ENCODE measurements at places on chromosomes 4 and X.

DNA sequence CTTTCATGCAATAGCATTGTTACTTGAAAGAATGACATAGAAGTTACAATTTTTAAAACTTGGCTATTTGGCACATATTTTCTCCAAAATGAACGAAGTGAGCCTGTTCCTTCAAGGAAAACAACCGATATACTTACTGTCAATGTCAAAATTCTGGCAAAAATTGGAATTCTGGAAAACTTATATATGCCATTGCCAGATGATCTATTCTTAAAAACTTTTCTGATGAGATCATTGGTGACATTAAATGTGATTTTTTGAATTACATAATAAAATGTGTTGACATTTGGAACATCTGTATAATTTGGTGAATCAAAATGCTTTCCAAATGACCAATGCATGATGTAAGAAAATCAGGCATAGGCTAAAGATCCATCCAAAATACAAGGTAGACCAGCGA is 209.0 kb downstream of the SCFD2 start:
- DNase-seq: no peak

GRCh38 chr4:10974371-10974770 is 289.8 kb upstream of the CLNK start:
- no peak for DNase-seq

- no peak for DNase-seq
Measured at GRCh38 chrX:30965767-30966166, 76.7 kb upstream of the TAB3 start.

DNA sequence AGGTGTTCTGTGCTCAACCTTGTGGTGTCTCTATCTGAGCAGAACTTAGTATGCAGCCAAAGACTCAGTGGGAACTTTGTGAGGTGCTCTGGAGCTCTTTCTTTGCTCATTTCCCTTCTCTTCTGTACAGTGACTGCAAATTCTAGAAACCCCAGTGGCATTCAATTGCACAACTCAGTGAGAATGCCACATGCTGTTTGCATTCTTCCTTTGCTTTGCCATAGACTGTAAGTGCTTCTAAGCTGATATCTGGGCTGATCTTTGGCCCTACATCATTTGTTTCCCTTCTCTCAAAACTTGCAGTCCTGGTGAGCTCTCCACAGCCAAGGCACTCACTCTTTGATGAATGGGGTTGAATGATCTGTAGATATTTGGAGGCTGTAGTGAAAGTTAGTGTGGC is 7.0 kb downstream of the PNMA3 start:
- no peak for DNase-seq

GRCh38 chr4:169253113-169253671 is 17.6 kb downstream of the SH3RF1 start:
- no peak for DNase-seq

GRCh38 chr4:72031868-72032608 is at the start of gene NPFFR2:
TSS of gene NPFFR2 (plus strand) at chr4:72032000. CDS start at chr4:72128592, 96,592 bp downstream.
- peak; percentile 53 for DNase-seq

DNA sequence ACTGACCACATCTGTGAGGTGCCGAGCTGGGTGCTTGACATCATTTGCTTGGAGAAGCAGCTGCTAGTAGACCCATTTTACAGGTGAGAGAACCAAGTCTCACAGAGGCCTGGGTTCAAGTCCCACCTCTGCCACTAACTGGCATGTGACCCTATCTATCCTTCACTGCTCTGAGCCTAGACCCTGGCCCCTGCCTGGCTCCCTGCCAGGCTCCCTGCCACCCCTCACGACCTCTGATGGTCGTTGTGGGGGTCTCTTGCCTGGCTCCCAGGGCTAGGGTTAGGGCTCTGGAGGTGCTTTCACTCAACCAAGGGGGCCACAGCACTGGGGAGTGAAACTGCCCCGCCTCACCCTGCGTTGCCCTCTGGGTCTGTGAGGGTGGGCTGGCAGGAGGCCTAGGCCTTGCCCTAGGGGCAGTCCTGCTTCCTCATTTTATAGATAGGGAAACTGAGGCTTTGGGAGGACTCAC is 7.2 kb upstream of the ADD1 start:
- DNase-seq: no peak

DNA sequence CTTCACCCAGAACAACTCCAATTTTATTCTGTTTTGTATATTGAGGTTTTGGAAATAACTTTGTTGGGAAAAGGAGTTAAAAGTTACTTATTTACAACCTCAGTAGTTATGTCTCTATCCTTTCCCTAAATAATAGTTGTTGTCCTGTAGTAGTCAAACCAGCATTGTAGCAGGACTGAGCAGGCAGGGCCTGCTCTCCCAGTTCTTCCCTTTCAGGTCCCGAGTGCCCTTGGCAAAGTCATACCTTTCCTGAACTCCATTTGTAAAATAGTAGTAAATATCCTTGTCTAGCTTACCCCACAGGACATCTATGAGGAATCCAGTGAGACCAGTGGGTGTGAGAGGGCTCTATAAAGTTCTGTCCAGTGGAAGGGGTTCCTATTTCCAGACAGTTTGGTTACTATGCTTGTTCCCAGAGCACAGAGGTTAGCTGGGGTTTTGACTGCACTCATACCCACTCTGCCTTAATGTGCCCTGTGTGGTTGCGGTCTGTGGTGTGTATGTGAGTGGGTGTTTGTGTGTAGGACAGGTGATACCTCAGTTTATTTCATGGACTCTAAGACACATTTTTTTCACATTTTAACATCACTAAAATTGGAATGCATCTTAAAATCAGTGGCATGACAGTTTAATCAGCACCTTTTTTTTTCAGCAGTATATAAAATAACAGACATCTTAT is 136.3 kb downstream of the AMMECR1 start:
- DNase-seq: no peak

GRCh38 chr4:186304866-186305505 is 39.0 kb downstream of the F11 start:
- DNase-seq: no peak

GRCh38 chr4:102007959-102008425 is 217.5 kb downstream of the BANK1 start:
- no peak for DNase-seq

DNA sequence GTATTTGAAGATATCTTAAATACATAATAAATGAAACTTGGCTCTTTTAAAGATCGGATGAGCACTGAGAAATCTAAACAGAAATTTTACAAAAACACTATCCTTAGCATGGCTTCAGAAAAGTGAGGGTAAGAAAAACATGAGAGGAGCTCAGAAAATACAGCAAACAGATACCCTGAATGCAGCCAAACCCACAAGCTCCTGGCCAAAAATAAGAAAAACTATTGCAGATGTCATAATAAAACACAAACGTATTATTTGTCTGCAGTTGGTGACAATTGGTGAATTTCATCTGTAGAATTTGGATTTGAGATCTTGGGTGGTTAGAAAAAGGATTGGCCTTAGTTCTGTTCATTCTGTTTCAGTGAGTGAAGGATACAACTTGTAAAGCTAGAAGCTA is 603.9 kb downstream of the INPP4B start:
- no peak for DNase-seq

GRCh38 chr4:38774181-38774955 is 8.4 kb downstream of the TLR10 start:
- no peak for DNase-seq

- no peak for DNase-seq
Measured at GRCh38 chr4:3792813-3793212, 26.6 kb downstream of the ADRA2C start.

GRCh38 chr4:11954093-11954492 is 525.4 kb upstream of the HS3ST1 start:
- no peak for DNase-seq

GRCh38 chr4:127501103-127501502 is 131.7 kb upstream of the INTU start:
- peak; percentile 23 for DNase-seq

DNA sequence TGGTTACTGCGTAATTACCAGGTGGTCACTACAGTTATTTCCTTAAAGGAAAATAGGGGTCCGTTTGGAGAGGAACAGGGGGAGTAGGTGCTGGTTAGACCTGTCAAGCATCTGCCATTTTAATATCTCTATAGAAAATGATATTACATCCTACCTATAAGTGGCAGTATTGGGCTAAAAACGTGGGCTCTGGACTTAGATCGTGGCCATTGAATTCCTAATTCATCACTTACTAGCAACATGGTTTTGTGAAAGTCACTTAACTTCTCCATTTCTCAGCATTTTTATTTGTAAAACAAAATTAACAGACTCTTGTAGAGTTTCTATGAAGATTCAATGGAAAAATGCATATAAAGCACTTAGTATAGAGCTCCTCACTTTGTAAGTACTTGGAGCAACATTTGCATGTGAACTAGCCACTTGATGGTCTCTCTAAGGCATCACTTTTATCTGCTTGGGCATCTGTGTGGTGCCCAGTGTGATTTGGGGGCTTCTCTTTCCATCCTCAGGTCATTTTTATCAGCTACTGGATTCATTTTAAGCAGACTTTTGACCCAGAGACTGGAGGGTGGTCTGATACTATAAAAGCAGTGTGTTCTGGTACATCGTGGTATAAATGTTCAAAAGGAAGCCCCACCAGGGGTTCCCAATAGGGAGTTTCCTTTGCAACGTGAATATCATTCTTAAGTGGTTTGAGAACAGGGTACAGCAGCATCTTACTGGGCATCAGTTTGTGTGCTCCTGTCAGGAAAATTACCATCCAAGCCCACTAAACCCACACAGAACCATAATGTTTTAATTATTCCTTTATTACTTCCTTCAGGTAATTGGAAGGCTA is 42.7 kb upstream of the RASSF6 start:
- DNase-seq: no peak

GRCh38 chr4:112942077-112942476 is 107.4 kb upstream of the ANK2 start:
- no peak for DNase-seq

- no peak for DNase-seq
Measured at GRCh38 chr4:19832411-19832810, 419.3 kb upstream of the SLIT2 start.

DNA sequence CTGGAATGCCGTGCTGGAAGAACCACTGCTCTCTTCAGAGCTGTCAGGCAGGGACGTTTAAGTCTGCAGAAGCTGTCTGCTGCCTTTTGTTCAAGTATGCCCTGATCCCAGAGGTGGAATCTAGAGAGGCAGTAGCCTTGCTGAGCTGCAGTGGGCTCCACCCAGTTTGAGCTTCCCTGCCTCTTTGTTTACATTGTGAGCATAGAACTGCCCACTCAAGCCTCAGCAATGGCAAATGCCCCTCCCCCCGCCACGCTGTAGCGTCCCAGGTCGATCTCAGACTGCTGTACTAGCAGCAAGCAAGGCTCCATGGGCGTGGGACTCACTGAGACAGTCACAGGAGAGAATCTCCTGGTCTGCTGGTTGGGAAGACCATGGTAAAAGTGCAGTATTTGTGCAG is 34.8 kb upstream of the MUC7 start:
- DNase-seq: no peak

- no peak for DNase-seq
Measured at GRCh38 chr4:126216611-126217010, 901.9 kb downstream of the FAT4 start.

DNA sequence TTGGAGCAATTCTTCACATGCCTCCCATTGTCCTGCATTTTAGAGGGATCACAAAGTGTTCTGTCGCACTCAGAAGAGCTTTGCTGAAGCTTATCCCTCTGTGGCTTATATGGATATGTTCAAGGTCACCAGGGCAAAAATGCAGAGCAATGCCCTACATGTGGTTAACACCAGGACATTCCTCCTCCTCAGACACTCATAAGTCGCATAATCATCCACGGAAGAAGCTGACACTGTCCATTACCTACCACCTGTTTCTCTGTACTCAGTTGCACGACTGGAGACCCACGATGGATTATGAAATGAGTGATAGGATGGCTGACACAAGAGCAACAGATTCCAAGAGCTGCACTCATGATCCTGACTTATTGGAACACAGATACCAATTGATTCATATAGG is 68.7 kb upstream of the PRDX4 start:
- no peak for DNase-seq

- DNase-seq: no peak
Measured at GRCh38 chr4:24519649-24520048, 64.7 kb downstream of the DHX15 start.

- DNase-seq: no peak
Measured at GRCh38 chr4:107736037-107736436, 16.0 kb upstream of the PAPSS1 start.

GRCh38 chr4:109820563-109820962 is 5.0 kb downstream of the GAR1 start:
- DNase-seq: no peak
